Left renal cortex interstitium (tissue), 4 donors: ENCODE measurements at places on chromosomes 6 and 20. TPM values are rescaled to one million over a fixed set of nuclear protein-coding genes. Genes with fewer than 3 reads are reported as not detected.

DNA sequence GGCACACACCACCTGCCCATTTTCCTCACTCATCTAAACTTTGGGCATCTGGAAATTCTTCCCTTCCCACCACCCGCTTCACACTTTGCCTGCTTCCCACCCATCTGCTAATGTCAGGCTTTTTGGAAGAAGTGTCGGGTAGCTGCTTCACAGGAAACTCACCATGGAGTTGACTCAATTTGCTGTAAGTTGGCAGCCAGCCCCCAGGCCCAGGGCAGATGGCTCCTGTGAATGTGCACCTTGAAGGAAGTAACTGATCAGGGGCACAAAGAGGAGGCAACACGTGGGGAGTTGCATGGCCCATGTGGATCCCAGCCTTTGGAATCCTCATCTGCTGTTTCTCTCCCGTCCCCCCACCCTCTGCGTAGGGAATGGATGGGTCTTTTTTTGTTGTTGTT, 87.3 kb downstream of the PPP1R14C start:
- no peak for DNase-seq

Gene CLIC5
- polyA plus RNA-seq = 182 TPM

Gene MYCT1
- polyA plus RNA-seq = 21.8 TPM

Gene ATP6V1G2
- polyA plus RNA-seq = 6.4 TPM

GRCh38 chr20:13791540-13792459, 7.0 kb downstream of the NDUFAF5 start:
- no peak for DNase-seq

DNA sequence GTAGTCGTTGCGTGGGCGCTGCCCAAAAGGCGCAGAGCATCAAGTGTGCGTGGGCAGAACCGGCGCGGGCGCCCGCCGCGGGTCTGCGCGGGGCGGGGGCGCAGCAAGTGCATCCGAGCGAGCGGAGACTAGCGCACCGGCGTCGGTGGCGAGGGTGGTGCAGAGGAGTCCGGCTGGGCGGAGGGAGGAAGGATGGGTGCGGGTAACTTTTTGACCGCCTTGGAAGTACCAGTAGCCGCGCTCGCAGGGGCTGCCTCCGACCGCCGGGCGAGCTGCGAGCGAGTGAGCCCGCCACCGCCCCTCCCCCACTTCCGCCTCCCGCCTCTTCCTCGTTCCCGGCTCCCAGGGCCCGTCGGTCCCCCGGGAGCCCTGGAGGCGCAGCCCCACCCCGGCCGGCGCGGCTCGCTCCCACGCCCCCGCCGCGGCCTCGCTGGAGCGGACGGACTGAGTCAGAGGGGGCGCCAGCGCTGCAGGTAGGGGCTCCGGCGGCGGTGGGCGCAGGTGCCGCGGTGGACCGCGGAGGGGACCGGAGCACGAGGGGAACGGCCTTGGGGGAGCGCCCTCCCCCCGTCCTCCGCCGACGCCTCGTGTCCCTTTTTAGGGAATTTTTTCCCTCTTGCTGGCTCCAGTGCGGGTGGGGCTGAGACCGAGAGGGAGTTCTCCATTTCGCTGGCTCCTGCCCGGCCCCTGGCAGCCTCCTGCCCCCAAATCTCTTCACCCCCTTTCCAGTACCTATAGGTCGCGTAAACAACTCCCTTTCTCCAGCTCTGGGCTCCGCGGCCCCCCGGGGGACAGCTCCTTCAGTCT, 1.6 kb upstream of the DBNDD2 start:
- DNase-seq = peak; percentile 24

DNA sequence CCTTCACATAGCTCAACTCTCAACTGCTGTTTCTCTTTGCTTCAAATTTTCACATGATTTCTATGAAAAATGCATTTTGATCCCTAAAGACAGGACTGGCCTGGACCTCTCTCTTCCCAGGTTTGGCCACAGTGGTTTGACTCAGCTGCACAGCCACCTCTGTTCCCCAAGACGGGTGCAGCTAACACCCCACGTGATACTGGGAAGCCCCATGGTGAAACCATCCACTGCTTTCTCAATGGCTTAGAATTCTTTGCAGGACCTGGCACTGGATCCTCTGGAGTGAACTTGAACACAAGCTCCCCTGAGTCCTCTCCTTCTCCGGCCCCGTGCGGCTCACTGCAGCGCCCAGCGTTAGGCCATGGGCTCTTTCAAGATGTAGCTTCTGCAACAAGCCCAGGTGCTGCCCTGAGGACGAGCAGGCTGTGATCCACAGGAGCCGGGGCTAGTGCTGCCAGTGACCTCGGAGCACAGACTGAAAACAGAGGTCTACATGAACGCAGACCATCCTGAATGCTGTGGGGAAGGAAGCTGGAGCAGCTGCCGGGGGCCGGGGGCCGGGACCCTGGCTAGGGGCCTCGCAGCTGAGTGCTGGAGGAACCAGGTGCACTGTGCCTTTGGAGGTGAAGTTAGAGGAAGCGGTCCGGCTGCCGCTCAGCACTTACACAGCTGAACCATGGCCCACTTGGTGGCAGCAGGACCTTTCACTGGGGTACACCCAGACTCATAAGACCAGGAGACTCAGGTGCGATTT, 58.8 kb upstream of the MPC1 start:
- no peak for DNase-seq

DNA sequence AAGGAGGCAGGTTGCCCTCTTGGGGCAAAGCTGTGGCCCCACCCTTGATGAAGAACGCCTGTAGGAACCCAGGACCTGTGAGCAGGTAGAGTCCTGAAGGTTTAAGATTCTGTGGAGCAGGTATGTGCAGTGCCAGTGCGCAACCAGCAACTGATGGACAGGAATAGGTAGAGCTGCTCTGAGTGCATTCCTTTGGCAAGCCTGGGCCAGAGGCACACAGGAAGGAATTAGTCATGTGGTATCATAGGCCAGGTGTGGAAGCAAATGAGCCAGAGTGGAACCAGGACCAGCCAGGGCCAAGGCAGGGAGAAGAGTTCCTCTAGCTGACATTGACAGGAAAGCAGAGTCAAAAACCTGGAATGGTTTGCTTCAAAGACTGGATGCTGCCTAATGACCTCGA, 1.4 kb upstream of the KHDC1 start:
- no peak for DNase-seq

- DNase-seq = no peak
Measured at GRCh38 chr20:34562641-34563040, 4.1 kb downstream of the MAP1LC3A start.

- no peak for DNase-seq
Measured at GRCh38 chr6:55669028-55669427, 90.0 kb upstream of the HMGCLL1 start.

Gene TTBK1
- polyA plus RNA-seq = 0.25 TPM

Gene PRSS35
- 28.1 TPM for polyA plus RNA-seq

DNA sequence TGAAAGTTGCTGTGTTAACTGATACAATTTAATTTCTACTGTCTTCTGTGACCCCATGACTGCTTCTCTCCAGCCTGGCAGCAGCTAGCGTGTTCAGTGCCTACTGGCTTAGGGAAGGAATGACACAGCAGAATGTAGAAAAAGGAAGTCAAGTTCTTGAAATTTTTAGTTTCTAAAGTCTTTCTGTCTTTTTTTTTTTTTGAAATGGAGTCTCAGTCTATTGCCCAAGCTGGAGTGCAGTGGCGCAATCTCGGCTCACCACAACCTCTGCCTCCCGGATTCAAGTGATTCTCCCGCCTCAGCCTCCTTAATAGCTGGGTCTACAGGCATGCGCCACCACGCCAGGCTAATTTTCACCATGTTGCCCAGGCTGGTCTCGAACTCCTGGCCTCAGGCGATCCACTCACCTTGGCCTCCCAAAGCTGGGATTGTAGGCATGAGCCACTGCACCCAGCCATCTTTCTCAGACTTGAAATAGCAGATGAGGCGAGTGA, 39.3 kb downstream of the PCNA start:
- DNase-seq = no peak

DNA sequence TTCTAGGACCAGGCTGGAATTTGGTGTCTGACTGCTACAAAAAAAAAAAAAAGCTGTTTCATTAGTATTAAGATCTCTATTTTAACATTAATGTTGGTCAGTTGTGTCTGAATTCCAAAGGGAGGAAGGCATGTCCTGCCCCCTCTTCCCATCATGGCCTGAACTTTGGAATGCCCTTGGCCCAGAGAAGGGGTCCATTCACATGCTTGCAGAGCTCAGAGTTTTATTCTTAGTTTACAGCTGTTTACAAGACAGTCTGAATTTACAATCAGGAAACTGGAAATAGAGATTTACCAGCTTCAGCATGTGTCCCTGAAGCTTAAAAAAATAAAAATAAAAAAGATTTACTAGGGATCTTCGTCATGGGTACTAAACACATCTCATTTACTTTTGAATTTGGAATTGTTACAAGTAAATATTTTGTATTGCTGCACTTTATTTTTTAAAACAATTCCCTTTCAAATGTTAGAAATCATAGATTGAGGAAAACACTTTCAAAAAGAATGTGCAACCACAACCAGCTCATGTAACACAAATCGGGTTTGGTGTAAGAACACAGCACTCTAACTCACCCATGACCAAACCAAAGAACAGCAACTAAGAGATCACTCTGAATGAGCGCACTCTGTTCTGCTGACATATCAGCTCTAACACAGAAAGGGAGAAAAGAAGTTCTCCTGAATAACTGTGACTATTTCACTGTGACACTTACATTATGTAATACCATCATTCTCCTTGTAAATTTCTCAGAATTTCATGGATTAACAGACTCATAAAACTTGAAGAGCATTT, 6.6 kb upstream of the SERPINB6 start:
- DNase-seq = no peak

DNA sequence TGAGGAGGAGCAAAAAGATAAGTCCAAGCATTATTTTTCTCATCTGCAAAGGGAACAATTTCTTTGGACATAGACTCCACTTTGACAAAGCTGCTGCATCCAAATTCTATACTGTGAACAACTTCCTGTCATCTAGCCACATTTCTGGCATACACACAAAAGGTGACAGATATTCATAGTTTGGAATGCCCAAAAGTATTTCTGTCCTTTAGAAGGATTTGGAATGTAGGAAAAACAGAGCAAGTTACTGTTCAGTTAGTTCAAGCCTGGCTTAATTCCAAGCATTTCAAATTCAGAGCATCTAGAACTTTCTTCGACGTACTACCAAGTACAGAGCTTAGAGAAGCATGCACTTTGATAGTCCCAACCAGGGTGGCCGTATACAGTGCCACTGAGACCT, 134.0 kb downstream of the PDE7B start:
- no peak for DNase-seq

GRCh38 chr6:116060572-116061283, at the start of gene FRK:
FRK (minus strand) TSS chr6:116060891; CDS start chr6:116060311, 580 bp downstream.
- no peak for DNase-seq

Gene RRP36
- 57.6 TPM for polyA plus RNA-seq

Gene ZNF334
- polyA plus RNA-seq = 37.4 TPM

DNA sequence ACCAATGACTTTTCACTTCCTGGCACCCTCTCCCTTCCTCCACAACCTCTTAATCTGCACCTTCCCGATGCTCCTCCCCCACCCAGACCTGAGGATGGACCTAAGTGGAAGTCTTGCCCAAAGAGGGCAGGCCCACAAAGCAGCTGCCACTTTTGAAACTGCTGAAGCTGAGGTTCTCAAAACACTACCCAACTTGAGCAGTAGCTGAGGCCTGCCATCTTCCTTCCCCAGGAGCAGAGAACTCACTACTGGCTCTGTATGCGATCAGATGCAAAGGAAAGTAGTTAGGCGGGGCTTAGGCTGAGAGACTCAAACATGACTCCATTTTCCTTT, 1.5 kb downstream of the HM13 start:
- DNase-seq = no peak

DNA sequence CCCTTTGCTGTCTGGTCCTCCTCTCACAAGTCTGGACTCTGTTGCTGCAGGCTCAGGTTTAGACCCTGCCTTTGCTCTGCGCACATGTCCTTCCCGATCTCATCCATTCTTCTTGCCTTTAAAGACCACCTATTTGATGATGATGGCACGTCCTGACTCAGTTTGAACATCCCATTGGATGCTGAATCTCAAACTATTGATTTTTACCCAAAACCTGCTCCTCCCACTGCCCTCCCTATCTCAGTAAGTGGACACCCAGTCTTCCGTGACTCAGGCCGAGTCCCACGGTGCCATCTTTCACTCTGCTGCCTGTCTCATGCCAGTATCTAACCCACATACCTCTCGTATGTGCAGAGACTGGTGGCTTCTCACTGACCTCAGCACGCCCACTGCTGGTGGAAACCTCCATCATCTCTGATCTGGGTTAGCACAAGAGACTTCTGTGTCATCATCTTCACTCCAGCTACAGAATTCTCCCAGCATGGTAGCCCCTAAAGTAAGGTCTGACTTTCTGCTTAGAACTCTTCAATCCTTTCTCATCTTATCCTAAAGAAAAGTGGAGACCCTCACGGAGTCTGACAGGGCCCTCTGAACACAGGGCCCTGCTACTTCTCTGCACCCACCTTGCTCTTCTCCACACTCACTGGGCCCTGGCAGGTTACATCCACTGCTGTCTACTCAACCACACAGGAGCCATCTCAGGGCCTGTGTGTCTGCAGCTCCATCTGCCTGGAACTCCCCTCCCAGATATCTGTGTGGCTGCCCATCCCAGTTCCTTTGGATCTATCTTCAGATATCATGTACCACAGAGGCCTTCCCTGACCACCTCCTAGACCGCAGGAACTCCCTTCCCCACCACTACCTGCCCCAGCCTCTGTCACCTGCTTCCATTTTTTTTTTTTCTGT, 387.1 kb upstream of the AGPAT4 start:
- no peak for DNase-seq

- no peak for DNase-seq
Measured at GRCh38 chr6:89050697-89051096, 29.9 kb upstream of the PNRC1 start.

Gene KHDRBS2
- 1.7 TPM for polyA plus RNA-seq

Gene TRERF1
- polyA plus RNA-seq = 14.1 TPM

DNA sequence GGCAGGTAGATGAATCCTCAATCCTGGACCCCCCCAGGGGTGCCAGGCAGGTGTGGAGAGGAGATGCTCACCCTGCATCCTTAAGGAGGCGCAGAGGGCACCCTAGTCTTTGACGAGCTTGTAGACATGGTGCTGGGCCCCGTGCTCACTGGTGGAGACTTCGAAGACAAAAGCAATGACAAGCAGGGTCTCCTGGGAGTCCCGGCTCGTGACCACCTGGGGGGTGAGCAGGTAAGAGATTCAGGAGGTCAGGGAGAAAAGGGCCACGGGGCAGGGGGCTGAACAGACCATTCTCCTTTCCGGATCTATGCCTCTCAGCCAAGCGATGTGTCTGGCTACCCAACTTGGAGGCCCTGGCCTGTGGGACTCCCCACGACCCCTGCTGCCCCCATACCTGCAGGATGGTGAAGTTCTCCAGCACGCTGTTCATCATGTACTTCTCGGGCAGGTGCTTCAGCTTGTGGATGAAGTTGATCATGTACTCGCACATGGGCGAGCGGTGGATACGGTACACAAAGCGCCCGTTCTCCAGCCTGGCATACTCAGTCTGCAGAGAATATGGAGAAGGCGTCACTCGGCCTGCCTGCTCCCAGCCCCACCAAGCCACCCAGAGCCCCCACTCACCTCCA, 6.9 kb downstream of the RPL10A start:
- no peak for DNase-seq

Gene RHAG
- 3.6 TPM for polyA plus RNA-seq

DNA sequence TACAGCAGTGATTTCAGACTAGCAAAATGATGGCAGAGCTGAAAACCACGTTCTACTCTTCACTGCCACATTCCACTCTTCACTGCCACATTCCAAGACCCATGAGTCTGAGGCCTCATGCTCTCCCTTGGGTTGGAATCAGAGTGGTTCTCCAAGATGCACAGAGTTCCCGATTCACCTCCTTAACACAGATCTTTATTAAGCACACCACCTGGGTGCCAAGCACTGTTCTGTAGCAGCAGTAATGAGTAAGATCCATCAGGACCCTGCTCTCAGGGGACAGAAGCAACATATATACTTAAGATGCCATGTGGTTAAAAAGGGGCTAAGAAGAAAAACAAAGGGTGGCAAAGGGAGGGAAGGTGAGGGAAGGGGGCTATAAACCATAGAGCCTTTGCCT, 26.9 kb downstream of the TSHZ2 start:
- DNase-seq = no peak

GRCh38 chr6:69820438-69820837, 23.6 kb upstream of the LMBRD1 start:
- DNase-seq = no peak
